ENCODE measurements at places on chromosomes 12 and 14.

DNA sequence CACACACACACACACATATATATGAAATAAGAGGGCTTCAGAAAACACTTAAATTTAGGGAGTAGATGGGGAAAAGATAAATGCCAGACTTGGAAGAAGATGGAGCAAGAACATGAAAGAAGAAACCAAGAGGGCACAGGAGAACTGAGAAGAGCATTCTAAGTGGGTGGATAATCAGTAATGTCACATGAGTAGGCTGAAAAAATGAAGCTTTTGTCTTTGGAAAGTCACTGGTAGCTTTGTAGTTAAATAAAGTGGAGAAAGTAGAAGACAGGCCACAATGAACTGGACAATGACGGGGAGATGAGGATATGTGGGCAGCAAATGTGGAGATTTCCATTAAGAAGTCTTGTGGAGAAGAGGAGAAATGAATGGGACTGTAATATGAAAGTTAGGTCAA lies 2.2 kb upstream of the ZC2HC1C start:
- DNase-seq, result no peak

DNA sequence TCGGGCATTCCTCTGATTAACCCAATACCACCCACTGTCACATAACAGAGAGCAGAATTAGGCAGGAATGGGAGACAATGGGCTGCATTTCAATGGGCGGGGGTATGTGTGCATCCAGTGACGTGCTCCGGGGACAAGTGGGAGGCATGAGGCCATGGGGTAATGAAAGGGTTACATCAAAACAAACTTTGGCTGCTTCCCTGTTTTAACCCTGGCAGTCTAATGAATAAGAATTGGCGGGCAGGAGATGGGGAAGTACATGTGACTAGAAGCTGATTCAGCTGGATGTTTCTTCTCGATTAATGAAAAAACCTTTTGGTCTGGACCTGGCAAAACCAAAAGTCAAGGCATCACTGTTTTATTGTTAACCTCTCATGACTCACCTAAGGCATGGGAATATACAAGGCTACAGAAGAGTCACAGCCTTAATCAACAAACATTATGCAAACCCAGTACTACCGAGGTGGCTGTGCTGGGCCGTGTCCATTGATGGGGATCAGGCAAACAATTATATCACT lies 44.2 kb downstream of the SOCS2 start:
- DNase-seq, result no peak

DNA sequence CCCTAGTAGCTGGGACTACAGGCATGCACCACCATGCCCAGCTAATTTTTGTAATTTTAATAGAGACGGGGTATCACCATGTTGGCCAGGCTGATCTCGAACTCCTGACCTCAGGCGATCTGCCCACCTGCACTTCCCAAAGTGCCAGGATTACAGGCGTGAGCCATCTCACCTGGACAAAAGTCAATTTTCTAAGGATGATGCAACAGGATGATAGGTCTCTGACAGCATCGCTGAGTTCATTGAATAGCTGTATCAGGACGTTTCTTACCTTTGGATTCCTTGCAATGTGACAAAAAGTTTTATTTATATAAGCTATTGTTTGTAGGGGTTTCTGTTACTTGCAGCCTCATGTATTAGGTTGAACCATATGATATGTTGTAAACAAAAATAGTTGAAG lies 55.5 kb upstream of the PCED1B start:
- DNase-seq, result no peak

GRCh38 chr12:30845676-30846075 lies 80.9 kb upstream of the TSPAN11 start:
- no peak for DNase-seq

- no peak for DNase-seq
Measured at GRCh38 chr12:116336542-116337065, 59.1 kb upstream of the MED13L start.

GRCh38 chr14:80954687-80955299 lies 628 bp upstream of the TSHR start:
- peak; percentile 88 for DNase-seq

DNA sequence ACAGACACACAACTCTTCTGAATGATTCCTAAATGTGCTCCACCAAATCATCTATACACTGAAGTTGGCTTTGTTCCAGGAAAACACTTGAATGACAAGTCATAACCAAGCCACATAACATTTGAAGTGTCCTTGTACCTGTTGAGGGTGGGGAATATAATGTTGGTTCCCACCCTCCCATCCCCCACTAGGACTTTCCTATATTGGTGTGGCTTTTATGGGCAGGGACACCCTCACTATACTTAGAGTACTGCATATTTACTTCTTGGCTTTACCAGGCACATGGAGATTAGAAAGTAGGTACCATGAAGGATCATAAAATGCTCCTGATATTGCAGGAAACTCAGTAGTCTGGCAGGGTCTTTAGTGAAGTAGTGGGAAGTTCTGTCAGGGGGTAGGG lies 9.7 kb upstream of the BHLHE41 start:
- DNase-seq, result no peak

GRCh38 chr12:72203764-72204335 lies 68.3 kb upstream of the TRHDE start:
- no peak for DNase-seq

- no peak for DNase-seq
Measured at GRCh38 chr12:16076970-16077522, 165.9 kb downstream of the DERA start.

GRCh38 chr14:99892406-99892805 lies 99.2 kb downstream of the EML1 start:
- peak; percentile 59 for DNase-seq

DNA sequence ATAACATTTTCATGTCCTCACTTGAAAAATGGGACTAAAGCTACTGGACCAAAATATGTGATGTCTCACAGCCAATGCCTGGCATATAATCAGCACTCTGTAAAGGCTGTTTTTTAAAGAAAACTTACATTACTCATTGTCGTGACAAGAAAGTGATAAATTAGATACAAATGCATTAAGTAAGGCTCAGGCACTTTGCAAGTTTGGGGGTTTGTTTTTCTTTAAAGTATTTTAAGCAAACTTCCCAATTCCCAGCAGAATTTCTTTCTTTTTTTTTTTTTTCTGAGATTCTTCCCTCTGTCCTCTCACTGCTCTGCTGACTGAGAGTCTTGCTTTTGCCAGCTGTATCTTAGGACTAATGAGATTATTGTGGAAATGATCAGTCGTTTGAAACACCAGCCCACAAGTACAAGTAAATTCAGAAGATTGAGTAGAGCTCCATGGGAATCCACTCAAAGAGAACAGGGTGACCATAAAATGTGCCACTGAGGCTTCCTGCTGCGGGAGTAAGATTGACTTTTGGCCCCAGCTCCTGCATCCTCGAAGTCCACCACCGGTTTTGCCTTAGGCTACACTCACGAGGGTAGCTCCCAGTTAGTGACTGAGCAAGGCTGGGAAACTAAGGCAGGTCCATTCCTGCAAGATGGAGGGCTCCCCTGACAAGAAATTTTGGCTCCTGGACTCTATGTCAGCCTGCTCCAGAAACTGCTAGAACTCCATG lies 82.8 kb downstream of the TMTC1 start:
- no peak for DNase-seq

DNA sequence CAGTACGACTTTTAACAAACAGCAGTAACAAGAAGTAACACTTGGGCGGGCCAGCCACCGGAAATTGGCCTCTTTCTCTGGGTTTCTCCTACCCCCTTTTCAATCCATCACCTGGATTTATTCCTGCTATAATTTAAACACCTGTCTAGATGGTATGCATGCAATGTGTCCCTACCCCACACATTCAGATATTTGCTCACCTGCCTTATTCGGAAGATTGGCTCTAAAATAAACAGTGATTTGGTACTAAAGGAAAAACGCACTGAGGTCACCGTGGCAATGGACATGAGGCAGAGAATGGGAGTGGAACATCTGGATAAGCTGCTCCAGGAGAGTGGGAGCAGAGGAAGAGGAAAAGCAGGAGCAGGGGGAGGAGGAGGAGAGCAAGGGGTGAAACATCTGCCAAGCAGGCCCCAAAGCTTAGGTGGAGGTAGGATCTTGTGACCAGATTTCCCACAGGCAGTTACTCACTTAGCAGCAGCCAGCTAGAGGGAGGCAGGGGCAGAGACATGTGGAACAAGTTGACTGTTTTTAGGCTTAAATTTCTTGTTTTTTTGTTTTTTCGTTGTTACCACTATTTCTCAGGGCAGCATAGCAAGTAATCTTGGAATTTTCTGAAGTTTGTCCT lies 150.9 kb downstream of the TTLL5 start:
- no peak for DNase-seq

- DNase-seq, result no peak
Measured at GRCh38 chr12:55001198-55001868, 16.8 kb upstream of the TESPA1 start.

- peak; percentile 80 for DNase-seq
Measured at GRCh38 chr14:64704743-64705380, 638 bp downstream of the PLEKHG3 start.

DNA sequence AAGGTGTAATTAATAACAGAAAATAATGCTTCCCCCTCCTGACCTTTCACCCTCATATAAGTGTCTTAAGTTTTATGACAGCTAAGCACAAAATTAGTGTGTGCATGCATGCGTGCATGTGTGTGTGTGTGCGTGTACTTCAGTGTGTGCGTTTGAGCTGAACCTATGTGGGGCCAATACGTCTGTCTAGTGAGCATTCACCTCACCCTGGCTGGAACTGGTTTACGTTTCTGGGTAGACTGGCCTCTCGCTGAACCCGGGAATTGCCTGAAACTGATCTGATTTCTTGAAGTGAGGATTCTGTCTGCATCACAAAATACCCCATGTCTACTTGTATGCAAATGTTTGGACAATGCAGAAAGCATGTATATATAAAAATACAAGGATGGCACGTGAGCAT lies 68.2 kb upstream of the TBX3 start:
- DNase-seq, result no peak

Measured in DMS79 treated with DMSO at 0.1 percent for 48 hours (cell line).